Mesothelial cell of epicardium (in vitro differentiated cells): ENCODE measurements at places on chromosomes 7 and 10. TPM values are rescaled to one million over a fixed set of nuclear protein-coding genes. Genes with fewer than 3 reads are reported as not detected.

DNA sequence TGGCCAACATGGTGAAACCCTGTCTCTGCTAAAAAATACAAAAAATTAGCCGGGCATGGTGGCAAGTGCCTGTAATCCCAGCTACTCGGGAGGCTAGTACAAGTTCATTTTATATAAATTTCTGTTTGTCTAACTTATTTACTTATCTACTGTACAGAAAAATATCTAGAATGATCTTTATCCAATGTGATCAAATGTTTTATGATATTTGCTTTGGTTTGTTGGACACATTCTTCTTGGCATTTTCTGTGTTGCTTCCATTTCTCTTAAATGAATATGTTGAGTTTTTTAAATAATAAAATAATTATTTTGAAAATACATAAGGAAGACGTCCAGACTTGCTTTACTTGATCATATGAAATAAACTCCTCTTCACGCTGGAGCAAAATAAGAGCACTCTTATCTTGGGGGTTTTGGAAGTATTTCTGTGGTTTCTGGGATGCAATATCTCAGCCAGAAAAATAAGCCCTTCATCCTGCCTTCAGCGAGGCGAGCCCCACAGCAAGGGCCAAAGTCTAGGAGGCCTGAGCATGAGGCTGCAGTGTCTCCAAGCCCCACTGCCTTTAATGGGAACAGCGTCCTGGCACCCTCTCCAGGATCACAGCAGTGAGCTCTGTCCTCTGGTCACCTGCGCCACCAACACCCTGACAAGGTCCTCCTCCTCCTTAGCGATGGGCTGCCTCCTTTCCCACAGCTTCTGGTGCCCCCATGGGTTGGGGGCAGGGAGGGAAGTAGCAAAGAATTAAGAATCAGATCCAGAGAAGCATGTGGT lies 480.2 kb downstream of the KCNMA1 start:
- no peak overlapping the region for H3K4me3 ChIP-seq
- peaks cover 48% of the 10 kb centered on the region for H3K4me1 ChIP-seq
- no peaks in the 10 kb centered on the region for H3K36me3 ChIP-seq
- H3K27me3 ChIP-seq: no peaks in the 10 kb centered on the region
- peak overlapping the region; percentile 24 for H3K27ac ChIP-seq
- no peak for DNase-seq

SFRP5 gene
- 0.69 to 1.1 TPM (median 0.86 TPM) in 3 replicates for total RNA-seq

DNA sequence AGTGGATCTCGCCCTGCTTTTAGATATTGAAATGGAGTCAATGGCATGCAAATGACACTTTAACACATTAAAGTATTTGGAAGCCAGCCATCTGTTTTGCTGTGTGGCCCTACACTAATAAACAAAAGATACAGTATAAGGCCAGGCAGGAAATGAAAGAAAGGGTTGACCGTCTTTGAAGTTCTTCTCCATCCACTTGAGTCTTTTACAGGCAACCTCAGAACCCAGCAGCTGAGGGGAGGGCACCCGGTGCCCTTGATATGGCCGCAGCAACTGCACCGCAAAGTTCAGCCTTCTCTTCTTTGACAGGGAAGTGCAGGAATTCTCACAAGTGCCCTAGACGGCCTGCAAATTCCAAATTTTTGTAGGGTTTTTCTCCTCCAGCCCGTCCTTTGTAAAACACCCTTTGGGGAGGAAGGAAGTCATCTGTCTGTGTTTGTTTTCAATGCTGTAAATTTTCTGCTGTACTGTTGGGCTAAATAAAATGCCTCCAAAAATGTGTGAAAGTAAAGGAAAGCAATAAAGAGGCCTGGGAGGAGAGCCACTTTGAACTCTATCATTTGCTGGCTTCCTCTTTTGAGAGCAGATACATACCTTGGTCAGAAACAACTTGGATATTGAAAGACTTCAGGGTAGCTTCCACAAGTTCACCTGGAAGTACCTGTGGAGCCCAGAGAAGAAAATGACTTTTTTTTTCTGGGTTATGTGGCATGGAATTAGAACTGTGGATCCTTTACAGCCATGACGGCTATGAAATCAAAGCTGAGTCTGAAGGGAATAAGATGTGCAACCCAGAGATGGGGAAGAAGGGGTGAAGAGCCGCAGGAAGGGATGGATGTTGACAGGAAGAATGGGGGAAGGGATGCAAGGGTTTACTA lies 3.6 kb downstream of the HOXA1 start:
- DNase-seq: no peak
- H3K36me3 ChIP-seq: no peaks in the 10 kb centered on the region
- H3K27ac ChIP-seq: peak overlapping the region; percentile 100

GPR26 gene
- not detected in 3 replicates for total RNA-seq

LRGUK gene
- total RNA-seq: 0.96 to 1.0 TPM (median 1.00 TPM) in 3 replicates

GRCh38 chr10:122044713-122045112 lies 55.8 kb downstream of the TACC2 start:
- no peaks in the 10 kb centered on the region for H3K27me3 ChIP-seq
- no peak overlapping the region for H3K27ac ChIP-seq
- H3K36me3 ChIP-seq: no peaks in the 10 kb centered on the region
- no peak for DNase-seq
- H3K4me1 ChIP-seq: peaks cover 8% of the 10 kb centered on the region
- no peak overlapping the region for H3K4me3 ChIP-seq

NKX2-3 gene
- not detected in 3 replicates for total RNA-seq

GRCh38 chr10:77553966-77554365 lies 83.6 kb downstream of the KCNMA1 start:
- no peak for DNase-seq
- no peaks in the 10 kb centered on the region for H3K27me3 ChIP-seq
- H3K36me3 ChIP-seq: no peaks in the 10 kb centered on the region

YWHAG gene
- total RNA-seq: 144 to 145 TPM (median 145 TPM) in 3 replicates

DNA sequence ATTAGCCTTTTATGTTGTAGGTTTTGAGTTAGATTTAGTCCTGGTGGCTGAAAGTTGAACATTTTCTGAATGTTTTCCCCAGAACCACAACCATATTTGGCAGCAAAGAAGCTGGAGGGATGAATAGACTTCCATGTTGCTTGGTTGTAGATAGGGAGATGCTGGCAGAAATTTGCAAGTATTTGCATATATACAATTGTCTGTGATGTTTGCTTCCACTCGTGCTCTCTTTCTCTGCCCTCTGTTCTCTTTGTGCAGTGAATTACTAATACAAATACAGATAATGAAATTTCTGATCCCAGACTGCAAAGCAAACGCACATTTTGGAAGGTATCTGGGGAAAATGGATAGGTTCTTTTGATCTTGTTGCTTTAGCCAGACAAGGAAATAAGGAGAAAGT lies 96.1 kb downstream of the SNX10 start:
- no peaks in the 10 kb centered on the region for H3K27me3 ChIP-seq
- no peaks in the 10 kb centered on the region for H3K36me3 ChIP-seq
- peak overlapping the region; percentile 76 for H3K27ac ChIP-seq

DNA sequence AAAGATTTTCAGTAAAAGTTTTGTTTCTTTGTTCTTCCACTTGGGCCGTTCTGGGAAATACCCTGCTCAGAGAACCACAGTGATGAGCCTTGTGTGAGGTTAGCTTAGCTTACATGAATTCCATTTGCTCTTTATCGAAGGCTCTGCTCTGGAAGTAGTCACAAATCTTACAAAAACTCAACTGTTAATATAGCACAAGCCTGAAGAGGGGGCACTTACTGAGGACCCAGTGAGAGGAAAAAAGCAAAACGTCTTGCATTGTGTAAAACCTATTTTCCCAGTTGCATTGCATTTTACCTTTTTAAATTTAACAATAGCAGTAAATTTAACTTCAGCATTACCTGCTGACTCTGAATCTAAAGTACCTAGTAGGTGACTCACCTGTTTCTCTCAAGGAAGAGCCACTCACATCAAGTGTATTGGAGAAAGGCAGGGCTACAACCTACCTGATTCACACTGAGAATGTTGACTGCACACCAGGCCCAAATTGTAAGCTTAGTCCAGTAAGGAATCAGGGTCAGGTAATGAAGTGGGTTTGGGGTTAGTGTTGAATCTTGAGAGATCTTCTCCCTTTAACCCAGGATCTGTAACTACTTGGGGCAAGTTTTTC lies 42.3 kb downstream of the PPP1R17 start:
- H3K27me3 ChIP-seq: no peaks in the 10 kb centered on the region
- no peaks in the 10 kb centered on the region for H3K36me3 ChIP-seq
- no peak overlapping the region for H3K4me3 ChIP-seq

SNCG gene
- total RNA-seq: 92.0 to 104 TPM (median 98.5 TPM) in 3 replicates

CPA2 gene
- 0.54 to 0.73 TPM (median 0.72 TPM) in 3 replicates for total RNA-seq
